NB4 (cell line): ENCODE measurements at places on chromosomes 2 and 18.
A peak's percentile ranks its signal among the peaks of the same experiment; 100 is the strongest.

DNA sequence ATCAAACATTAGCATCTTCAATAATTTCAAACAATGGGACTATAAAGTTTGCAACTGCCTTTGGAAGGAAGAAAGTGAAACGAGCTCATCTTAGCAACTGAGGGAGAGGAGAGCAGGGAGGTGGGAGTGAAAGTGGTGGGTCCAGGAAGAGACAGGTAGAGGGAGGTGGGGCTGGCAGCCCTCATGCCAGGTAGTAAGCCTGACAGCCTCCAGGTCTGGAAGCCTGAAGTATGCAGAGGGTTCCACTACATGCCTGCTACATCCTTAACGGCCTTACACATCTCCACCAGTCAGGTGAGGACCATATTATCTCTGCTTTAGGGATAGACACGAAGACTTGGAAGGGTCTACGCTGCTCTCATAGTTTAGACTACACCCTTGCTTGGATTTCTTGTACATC lies 201.1 kb upstream of the TWIST2 start:
- no peak for DNase-seq

GRCh38 chr18:55878224-55878623 lies 290.2 kb upstream of the TCF4 start:
- DNase-seq = no peak

GRCh38 chr2:179861027-179861415 lies 391 bp downstream of the ZNF385B start:
- no peak for DNase-seq

- no peak for DNase-seq
These were observed 31.7 kb downstream of the IL37 start for GRCh38 chr2:112942654-112943002.

- DNase-seq = no peak
These were observed 70.7 kb upstream of the FZD7 start for GRCh38 chr2:201962774-201963562.

DNA sequence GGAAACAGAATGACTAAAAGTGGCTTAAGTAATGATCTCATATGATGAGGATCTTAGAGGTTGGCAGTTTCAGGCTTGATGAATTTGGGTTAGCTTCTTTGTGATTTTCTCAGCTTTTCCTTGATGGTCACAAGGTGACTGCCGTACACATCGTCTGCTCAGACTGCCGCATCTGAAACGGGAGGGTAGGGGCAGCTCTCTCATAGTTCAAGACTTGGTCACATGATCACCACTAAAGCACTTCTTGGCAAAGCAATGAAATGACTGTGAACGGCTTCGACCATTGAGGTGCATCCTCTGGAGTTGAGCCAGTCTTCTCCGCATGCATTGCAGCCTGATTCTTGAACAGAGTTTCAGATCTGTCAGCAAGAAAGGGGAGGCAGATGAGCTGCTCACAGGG lies 43.8 kb downstream of the LPIN1 start:
- no peak for DNase-seq

- peak; percentile 33 for DNase-seq
These were observed 31.9 kb downstream of the SLC66A3 start for GRCh38 chr2:11187083-11187619.

- no peak for DNase-seq
These were observed 40.0 kb downstream of the MARCO start for GRCh38 chr2:118982039-118982438.

DNA sequence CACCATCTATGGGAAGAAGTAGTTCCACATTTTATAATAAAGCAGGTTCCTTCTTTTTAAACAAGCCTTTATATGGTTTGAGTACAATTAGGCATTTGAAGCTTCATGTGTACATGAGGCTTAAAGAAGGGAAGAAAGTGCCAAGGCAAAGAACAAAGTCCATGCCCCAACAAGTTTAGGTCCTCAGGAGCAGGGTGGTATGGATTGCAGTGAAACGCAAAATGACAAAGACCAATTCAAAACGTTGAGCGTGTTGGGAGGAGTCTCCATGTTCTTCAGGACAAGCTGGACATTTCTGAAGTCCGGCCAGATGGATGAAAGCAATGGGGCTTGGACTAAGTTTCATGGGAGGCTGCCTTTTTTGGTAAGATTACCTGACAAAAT lies 78.8 kb upstream of the FZD5 start:
- DNase-seq = no peak

DNA sequence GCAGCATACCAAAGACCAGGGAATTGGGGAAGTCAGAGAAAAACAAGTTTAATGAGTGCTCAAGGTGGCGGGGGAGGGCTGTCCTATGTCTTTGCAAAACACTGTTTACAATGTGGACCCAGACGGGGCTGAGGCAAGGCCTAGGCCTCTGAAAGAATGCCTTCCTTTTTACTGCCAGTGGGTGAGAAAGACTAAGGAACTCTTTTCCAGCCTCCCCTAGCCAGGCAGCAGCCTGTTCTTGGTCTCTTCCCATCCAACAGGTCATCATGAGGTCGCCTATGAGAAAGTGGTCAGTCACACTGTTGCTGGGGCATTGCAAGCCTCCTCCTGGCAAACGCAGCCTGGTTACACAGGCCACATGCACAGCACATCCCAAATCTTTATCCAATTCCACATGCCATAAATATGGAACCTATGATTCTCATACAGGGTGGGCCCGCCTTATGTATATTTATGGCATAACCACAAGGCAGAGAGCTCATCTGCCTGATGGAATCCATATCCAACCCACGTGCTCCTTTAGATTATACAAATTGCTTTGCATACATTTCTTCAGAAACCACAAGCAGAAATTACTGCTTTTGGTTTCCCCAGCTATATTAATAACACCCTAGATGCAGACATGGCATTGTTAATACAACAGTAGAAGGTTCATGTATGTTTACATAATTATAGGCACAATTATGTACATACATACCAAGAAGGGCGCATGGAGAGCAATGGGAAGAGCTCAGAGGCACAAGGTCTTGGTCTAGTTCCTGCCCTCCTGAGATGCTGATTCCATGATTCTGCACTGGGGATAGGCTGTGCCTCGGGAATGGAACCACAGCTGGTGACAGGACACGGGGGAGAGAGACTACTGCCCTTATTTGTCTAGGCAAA lies 48.6 kb downstream of the NRP2 start:
- DNase-seq = peak; percentile 40

GRCh38 chr2:106107509-106108131 lies 86.5 kb downstream of the UXS1 start:
- DNase-seq = no peak

DNA sequence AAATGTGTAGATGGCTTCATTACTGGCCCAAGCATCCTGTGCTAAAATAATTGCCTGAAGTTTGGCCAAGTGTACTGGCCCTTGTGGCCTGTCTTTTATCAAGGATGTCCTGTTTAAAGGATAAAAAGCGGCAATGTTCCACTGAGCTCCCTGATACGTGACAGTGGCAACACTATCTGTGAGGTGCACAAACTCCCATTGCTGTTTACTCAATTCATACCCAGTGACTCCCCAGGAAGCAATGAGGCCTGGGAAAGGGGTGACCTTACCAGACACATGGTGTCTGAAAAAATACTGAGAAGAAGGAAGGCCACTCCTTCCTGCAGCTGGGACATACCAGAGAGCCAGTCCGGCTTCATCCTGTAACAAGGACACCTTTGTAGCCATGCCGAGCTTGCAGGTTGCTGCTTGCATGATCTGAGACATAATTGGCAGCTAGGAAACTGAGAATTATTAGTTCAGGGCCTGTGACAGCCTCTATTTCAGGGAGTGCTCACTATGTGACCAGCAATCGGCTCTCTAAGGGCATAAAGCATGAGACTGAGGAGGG lies 198.5 kb upstream of the LRATD1 start:
- no peak for DNase-seq

DNA sequence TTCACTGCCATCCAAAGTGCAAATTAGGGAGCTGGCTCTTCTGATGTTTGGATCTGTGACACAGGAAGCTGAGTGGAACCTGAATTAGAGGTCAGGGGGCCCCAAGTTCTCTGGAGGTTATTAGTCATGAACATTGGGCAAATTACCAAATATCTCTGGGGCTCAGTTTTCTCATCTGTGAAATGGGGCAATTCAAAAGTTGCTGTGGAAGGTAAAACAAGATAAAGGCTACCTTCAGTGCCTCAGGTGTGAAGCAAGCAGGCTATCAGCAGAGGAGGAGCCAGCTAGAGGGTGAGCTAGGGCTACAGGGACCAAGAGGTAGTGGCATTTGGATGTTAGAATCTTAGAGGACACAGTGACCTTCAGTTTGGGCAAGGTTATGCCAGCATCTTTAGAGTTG lies 89.4 kb upstream of the FAM136A start:
- DNase-seq = no peak

DNA sequence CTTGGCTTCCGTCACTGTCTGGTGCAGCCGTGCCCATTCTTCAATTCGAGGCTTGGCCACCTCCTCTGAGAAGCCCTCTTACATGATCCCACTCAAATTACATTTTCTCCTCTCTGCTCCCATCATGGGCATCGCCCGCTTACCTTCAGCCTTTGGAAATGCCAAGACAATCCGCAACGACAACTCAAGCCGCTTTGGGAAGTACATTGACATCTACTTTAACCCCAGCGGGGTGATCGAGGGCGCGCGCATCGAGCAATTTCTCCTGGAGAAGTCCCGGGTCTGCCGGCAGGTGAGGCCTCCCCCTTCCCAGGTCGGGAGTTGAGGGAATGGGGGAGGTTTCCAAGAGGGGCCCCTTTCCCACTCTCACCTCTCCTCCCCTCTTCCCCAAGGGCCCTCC lies 38.3 kb downstream of the MYO7B start:
- no peak for DNase-seq
